A172 (cell line): ENCODE measurements at places on chromosomes 11 and 22. TPM values are rescaled to one million over a fixed set of nuclear protein-coding genes. Genes with fewer than 3 reads are reported as not detected.
A peak's percentile ranks its signal among the peaks of the same experiment; 100 is the strongest.

DNA sequence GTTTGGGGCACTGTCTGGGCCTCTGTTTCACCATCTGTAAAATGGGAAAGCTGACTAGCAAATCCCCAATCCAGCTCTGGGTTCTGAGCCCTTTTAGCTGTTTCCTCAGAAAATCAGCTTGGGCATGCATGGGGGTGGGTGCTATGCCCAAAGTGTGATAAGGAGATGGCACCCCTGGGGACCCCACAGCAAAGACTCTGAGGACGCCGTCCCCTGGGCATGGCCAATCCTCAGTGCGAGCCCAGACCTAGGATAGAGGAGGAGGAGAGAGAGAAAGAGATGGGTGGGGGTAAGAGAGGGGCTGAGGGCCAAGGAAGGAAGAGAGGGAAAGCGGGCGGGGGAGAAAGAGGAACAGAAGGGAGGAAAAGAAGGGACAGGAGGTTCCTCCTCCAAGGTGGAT is 31.8 kb downstream of the TPBGL start:
- no peak for DNase-seq

- no peak for DNase-seq
Observed at GRCh38 chr11:46984987-46985386, 48.4 kb downstream of the CSTPP1 start.

DNA sequence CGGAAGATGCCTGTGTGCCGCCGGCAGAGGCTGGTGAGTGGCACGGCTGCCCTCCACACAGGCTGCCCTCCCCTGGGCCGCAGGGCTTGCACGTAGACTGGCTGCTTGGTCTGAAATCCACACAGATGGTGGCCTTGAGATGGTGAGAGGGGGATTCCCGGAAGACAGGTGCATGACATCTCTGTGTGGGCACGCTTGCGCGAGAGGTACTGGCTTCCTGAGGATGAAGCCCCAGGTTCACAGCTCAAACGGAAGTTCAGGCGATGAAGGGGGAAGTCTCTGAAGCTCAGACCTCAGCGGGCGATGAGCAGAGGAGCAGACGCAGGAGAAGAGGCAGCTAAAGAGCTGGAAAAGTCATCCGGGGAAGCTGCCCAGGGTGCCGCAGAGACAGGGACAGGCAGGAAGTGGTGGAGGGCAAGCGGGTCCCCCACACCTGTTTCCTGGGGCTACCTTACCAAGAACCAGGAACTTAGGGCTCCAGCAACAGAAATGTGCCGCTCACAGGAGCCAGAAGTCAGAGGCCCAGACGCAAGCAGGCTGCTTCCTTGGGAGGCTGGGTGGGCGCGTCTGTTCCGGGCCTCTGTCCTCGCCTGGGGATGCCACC is 7.2 kb downstream of the CRELD2 start:
- DNase-seq = no peak

GRCh38 chr22:49017482-49018329 is 810.0 kb downstream of the BRD1 start:
- DNase-seq = no peak

GRCh38 chr11:117232092-117232878 is at the start of gene RNF214:
Gene RNF214 (plus strand): TSS chr11:117232671. CDS start chr11:117234273, 1,602 bp downstream.
- DNase-seq = peak; percentile 32

DNA sequence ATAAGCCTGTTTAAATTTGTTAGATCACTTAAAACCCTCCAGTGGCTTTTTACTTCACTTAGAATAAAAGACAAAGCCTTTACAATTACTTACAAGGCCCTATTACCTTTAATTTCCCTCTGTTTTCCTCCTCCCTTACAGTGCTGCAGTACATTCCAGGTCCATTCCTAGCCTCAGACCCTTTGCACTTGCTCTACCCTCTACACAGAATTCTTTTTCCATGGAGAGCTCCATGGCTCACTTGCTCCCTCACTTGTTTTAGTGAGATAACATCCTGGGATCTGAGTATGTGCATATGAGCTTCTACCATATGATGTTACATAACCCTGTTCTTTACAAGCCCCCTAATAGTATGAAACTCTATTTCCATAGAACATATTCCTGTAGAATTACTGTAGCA is 24.4 kb downstream of the ZNF214 start:
- no peak for DNase-seq

DNA sequence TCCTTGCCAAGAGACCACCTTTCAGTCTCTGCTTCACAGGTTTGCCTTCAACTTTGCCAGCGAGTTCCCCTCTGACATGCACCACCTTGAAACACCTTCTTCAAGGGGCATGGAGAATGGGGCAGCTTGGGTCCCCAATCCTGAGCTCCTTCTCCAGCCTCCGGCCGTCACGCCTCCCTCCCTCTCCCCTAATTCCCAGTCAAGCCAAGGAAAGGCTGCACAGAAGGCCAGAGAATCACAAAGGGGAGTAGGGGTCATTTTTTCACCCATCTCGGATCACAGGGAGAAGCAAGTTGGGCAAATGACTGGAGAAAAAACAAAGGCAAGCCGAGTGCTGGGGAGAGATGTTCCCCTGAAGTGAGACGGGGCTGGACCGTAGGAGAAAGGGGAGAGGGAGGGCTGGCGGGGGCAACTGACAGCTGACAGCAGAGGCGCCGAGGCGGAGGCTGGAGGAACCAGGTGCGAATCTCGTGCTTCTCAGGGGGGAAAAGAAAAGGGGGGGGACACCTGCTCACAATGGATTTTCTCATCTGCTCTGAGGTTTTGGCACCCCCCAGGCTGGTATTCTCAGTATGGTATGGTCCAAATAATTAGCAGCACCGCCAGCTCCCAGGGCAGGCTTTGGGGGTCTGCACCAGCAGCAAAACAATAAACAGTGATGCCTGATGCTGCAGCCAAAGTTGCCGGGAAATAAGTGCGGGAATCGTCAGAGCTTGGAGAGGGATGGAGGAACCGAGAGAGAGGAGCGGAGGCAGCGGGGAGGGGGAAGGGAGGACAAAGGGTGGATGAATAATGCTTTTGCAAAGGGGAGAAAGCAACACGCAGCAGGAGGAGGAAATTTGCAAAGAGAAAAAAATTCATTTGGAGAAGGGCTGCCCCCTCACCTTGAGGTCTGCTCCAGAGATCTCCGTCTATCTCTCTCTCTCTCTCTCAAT is 644 bp downstream of the YPEL4 start:
- DNase-seq = peak; percentile 25

DNA sequence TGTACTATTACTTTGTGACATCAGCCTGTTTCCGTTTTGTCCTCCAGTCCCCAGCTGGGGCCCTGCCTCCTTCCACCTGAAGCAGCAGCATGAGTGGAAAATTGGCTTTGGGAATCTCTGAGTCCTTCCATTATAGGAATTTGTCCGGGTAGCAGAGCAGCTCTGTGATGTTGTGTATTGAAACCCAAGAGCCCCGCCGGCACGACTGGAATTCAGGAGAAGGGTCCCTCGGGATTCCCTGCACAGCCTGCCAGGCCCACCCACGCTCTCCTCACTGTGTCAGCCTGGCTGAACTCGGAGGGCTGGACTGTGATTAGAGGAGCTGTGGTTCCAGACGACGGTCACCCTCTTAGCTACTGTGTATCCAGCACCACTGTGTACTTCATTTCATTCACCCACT is 18.8 kb upstream of the TSPAN18 start:
- DNase-seq = no peak

GRCh38 chr11:117691516-117691915 is 105.5 kb downstream of the DSCAML1 start:
- no peak for DNase-seq

DNA sequence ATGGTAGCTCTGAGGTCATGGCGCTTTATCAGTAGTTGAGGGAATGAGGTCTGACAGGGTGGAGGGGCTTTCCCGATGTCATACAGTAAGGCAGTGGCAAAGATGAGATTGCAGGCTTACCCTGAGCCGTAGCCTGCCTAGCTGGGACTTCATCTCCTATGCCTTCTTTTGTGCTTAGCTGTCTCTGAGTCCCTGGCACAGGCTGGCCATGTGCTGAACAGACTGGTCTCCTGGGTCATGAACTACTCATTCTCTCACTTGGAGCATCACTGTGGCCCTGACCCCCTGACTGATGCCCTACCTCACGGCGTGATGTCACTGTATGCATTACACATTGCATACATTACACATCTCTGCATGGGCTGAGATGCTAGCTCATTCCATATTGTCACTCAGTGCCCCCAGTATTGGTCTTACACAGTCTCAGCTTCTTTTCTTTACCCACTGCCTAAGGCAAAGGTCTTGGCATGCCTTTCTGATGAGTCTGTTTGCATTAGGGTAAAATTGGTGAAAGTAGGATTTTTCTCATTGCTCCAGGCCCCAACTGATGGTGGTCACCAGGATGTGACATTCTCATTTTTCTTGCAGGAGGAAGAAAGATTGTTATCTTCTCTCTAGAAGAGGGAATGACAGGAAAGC is 389.4 kb upstream of the CADM1 start:
- no peak for DNase-seq

DNA sequence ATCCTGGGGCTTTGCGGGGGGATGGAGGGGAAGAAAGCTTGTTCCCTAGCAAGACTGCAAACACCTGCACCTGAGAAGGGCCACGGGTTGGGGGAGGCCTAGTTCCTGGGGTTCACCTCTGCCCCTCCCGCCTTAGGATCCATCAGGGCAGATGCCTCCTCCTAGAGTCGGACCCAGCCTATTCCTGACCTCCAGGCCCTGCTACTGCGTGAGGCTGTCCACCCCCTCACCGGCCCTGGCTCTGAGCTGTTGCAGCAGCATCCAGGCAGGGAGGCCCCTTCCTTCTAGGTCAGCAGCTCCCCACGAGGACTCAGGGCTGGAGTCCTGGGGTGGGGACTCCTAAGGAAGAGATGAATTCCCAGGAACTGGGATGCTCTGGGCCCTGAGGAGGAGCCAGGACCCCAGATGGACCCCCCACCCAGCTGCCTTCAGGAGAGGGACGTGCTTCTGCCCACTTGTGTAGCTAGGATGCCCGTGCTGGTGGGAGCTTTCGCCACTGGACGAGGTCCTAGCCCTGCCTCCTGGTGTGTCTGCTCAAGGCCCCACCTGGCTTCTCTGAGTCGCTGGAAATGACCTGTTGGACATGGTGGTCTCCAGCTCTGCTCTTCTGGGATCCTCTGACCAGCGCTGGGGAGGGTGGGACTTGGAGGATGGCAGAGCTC is 10.3 kb downstream of the MRGPRF start:
- DNase-seq = no peak

GRCh38 chr11:47905358-47906059 is 57.4 kb upstream of the NUP160 start:
- DNase-seq = no peak

GRCh38 chr11:109422870-109423465 is 978 bp downstream of the C11orf87 start:
- no peak for DNase-seq

- DNase-seq = no peak
Observed at GRCh38 chr11:22807855-22808570, 21.6 kb downstream of the SVIP start.

DNA sequence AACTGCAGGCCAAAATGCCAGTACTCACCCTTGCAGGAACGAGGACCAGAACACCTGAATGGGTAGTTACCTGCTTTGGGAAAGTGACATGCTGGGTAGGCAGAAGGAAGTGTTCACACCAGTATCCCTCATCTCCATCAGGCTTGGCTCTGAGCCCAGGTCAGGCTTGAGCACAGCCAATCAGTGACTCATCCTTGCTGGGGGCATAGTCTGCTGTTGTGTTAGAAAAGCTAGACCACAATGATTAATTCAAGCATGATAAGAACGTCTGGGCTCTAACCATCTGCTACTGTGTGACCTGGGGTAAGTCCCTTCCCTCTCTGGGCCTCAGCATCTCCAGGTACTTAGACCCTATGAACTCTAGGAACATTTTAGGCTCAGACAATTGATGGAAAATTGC is 450.4 kb downstream of the MIAT start:
- peak; percentile 95 for DNase-seq

DNA sequence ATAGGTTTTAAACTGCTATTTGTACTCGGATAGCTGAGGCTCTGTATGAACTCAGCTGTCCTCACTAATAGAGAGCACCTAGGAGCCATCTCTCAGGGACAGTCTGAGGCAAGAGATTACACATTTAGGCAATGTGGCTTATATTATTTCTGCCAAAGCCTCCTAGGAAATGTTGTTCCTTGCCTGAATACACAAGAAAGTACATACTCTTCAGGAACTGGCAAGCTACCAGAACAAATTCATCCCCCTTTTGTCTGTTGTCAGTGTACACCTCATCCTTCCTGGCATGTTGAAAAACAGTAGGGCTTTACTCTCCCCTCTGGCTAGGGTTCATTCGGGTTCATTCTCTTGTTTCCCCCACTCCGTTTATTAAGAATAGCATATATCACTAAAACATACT is 615.9 kb upstream of the FAT3 start:
- DNase-seq = no peak

GRCh38 chr11:7208391-7208790 is 43.3 kb upstream of the SYT9 start:
- DNase-seq = no peak

DNA sequence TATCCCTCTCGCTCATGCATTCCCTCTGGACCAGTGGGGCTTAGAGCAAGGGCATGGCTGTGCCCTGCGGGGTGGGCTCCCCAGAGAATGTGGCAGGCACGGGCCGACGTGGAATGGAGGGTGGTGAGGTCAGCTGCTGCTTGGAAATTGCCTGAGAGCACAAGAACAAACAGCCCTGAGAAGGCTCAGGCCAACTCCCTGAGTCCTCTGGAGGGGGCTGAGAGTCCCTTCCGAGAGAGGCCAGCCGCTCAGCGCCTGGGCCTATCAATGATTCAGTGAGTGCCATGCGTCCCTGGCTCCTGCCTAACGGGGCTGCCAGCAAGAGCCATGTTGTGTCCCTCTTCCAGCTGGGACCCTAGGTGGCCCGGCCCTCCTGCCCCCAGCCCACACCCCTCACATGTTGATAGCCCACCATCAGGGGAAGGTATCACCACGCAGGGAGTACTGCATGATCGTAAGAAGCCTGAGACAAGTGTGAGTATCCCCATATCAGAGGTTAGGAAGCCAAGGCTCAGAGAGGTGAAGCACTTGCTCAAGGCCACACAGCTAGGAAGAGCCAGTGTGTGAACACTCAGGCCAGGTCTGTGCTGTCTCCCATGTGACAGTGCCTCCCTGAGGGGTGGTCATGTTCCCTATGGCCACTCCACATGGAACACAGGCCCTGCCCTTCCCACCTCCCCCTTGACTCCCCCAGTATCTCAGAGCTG is 55.8 kb downstream of the NECTIN1 start:
- no peak for DNase-seq

DNA sequence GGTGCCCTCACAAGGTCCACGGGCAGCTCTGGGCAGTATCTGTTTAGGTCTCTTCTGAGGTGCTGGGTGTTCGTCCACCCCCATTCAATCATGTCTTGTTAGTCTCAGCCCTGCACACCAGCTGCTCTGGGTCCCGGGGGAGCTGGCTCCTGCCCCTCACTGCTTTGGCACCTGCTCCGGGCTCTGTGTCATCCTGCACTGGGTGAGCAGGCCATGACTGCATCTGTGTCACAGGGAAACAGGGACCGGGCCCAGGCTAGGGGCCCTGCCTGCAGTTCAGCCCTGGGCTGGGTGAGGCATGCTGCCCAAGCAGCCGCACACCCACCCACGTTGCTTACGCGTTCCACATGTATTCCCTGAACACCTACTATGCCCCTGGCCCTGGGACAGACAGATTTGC is 43.9 kb downstream of the ELFN2 start:
- no peak for DNase-seq

GRCh38 chr11:9884601-9885000 is 220.7 kb downstream of the SWAP70 start:
- DNase-seq = no peak

GRCh38 chr11:27437829-27438594 is 34.6 kb downstream of the LGR4 start:
- DNase-seq = no peak

The OR52I1 gene
- not detected in 2 replicates for total RNA-seq

The SPTBN2 gene
- 31.6 and 33.4 TPM in 2 replicates for total RNA-seq

The FUT4 gene
- 1.00 and 1.2 TPM in 2 replicates for total RNA-seq

The OPCML gene
- not detected in 2 replicates for total RNA-seq

The BIK gene
- total RNA-seq = 6.3 and 8.6 TPM in 2 replicates

The CARD10 gene
- total RNA-seq = 20.4 and 41.0 TPM in 2 replicates

The RAB36 gene
- total RNA-seq = 6.1 and 6.6 TPM in 2 replicates

The OR2D2 gene
- total RNA-seq = not detected in 2 replicates

The IL17REL gene
- total RNA-seq = not detected in 2 replicates
